ENCODE measurements at places on chromosomes 7 and 10.

DNA sequence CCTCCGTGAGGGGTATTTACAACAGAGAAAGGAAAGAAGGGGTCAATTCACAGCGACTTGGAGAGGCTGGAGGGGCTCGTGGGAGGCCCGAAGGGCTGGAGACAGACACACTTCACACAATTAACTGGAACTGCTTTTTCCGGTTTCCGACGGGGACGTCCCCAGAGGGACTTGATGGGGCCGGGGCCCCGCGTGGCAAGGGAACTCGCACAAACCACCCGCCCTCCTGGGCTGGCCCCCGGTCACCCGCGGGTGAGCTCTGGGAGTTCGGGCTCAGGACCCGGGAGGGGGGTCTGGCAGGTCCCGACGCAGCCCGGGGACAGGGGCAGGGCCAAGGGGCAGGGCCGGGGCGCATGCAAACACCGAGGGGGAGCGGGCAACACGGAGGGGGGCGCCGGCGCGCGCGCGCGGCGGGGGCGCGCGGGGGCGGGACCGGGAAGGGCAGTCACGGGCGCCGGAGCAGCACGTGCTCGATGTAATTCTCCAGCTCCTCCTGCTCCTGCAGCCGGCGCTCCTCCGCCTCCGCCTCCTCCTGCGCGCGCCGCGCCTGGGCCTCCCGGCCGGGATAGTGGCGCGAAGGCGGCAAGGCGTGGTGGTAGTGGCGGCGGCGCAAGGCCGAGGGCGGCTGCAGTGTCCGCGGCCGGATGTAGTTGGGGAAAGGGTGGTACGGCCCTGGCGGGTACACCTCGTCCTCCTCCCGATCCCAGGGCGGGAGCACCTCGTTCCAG lies 2.7 kb downstream of the VGF start:
- no peak for DNase-seq
- no peak overlapping the region for H3K27ac ChIP-seq
- H3K27me3 ChIP-seq = peaks cover 2% of the 10 kb centered on the region
- H3K4me1 ChIP-seq = peaks cover 11% of the 10 kb centered on the region
- H3K36me3 ChIP-seq = 0 out of 2 replicates have a peak, but pooled peaks cover 7% of the 10 kb centered on the region

GRCh38 chr10:132590752-132591121 lies 53.1 kb downstream of the INPP5A start:
- no peaks in the 10 kb centered on the region for H3K36me3 ChIP-seq
- H3K27me3 ChIP-seq = no peaks in the 10 kb centered on the region
- H3K27ac ChIP-seq = no peak overlapping the region
- 0 out of 2 replicates have a peak, but pooled peaks cover 1% of the 10 kb centered on the region for H3K4me1 ChIP-seq

- H3K4me1 ChIP-seq = peaks cover 6% of the 10 kb centered on the region
- no peaks in the 10 kb centered on the region for H3K36me3 ChIP-seq
- H3K27me3 ChIP-seq = no peaks in the 10 kb centered on the region
Measured at GRCh38 chr10:80485076-80485945, 31.2 kb downstream of the TSPAN14 start.

DNA sequence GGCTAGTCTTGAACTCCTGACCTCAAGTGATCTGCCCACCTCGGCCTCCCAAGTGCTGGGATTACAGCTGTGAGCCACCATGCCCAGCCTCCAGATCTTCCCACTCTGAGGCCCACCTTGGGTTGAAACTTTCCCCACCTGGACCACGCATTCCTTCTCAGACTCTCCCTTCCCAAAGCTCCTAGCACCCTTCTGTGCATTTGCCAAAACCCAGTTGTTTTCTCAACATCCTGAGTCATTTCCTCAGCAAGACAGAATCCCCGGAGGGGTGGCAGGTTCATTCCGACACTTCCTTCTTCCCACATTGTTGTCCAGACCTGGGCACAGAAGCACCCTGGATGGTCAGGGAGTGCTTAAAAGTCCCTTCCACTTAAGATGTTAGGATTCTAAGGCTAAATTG lies 28.9 kb downstream of the BAG3 start:
- no peaks in the 10 kb centered on the region for H3K27me3 ChIP-seq
- no peak for DNase-seq
- no peak overlapping the region for H3K27ac ChIP-seq
- H3K4me1 ChIP-seq = no peaks in the 10 kb centered on the region

GRCh38 chr10:27723436-27723835 lies 22.2 kb downstream of the MKX start:
- no peak overlapping the region for H3K4me3 ChIP-seq
- no peak for DNase-seq
- H3K4me1 ChIP-seq = peaks cover 1% of the 10 kb centered on the region
- no peak overlapping the region for H3K27ac ChIP-seq
- no peaks in the 10 kb centered on the region for H3K27me3 ChIP-seq

DNA sequence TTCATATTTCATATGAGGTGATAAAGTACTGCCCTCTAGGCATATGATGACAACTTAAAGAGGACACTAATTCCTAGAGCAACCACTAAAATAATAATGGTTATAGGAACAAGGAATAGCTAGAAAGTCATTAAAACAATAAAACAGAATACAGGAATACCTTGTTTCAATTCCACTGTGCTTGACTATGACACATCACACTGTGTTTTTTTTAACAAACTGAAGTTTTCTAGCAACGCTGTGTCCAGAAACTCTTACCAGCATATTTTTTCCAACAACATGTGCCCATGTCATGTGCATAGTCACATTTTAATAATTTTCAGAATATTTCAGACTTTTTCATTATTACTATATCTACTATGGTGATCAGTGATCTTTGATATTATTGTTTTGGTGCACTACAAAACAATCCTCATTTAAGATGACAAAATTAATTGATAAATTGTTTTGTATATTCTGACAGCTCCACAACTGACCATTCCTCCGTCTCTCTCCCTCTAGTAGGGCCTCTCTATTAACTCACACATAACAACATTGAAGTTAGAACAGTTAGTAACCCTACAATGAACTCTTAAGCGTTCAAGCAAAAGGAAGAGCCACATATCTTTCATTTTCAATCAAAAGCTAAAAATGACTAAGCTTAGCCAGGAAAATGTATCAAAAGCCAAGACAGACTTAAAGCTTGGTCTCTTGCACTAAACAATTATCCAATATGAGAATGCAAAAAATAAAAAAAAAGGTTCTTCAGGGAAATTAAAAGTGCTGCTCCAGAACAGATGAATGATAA lies 85.8 kb downstream of the SNX13 start:
- H3K4me3 ChIP-seq = no peak overlapping the region
- H3K27me3 ChIP-seq = no peaks in the 10 kb centered on the region
- DNase-seq = no peak
- H3K4me1 ChIP-seq = no peaks in the 10 kb centered on the region
- H3K36me3 ChIP-seq = no peaks in the 10 kb centered on the region

- DNase-seq = no peak
- no peak overlapping the region for H3K4me3 ChIP-seq
- no peaks in the 10 kb centered on the region for H3K4me1 ChIP-seq
- H3K36me3 ChIP-seq = no peaks in the 10 kb centered on the region
- H3K27me3 ChIP-seq = no peaks in the 10 kb centered on the region
Measured at GRCh38 chr7:112130729-112131410, 75.3 kb downstream of the DOCK4 start.

GRCh38 chr7:79612903-79613302 lies 159.4 kb upstream of the MAGI2 start:
- no peaks in the 10 kb centered on the region for H3K27me3 ChIP-seq
- H3K4me3 ChIP-seq = no peak overlapping the region
- no peak overlapping the region for H3K27ac ChIP-seq
- H3K4me1 ChIP-seq = no peaks in the 10 kb centered on the region
- DNase-seq = no peak
- H3K36me3 ChIP-seq = no peaks in the 10 kb centered on the region

DNA sequence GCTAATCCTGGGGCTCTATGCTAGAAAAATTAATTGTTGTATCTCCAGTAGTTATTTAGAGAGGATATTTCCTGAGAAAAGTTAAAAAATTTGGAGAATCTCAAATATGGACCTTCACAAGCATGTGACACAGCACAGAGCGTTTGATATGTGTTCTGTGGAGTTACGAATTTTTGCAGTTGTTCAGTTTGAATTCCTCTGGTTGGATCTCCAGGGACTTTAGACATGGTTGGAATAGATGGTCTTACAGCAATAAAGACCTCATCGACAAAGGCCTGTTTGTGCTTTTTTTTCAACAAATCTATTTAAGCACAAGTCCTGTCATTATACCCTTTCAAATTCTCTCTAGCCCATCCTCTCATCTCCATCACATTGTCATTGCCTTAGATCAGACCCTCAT lies 138.0 kb downstream of the TES start:
- H3K27ac ChIP-seq = no peak overlapping the region
- no peak overlapping the region for H3K4me3 ChIP-seq
- no peaks in the 10 kb centered on the region for H3K27me3 ChIP-seq
- DNase-seq = no peak
- no peaks in the 10 kb centered on the region for H3K36me3 ChIP-seq
- no peaks in the 10 kb centered on the region for H3K4me1 ChIP-seq

DNA sequence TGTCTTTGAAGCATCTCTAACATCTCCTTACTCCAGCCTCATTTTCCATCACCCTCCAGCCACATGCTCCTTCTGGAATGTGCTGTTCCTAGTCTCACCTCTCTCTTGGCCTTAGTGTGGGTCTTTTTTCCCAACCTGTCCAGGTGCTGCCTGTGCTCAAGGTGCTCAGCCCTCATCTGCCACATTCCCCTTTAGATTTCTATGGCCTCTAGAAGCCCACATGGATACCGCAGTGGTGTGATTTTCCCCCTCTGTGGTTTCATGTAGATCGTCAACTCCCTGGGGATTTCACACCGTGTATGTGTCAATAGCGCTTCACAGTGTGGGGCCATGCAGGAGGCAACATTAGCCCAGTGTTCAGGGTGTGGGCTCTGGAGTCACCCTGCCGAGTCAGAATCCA lies 32.5 kb downstream of the BMPER start:
- no peaks in the 10 kb centered on the region for H3K27me3 ChIP-seq
- no peak overlapping the region for H3K27ac ChIP-seq
- no peak for DNase-seq

GRCh38 chr10:112601214-112602090 lies 154.4 kb downstream of the VTI1A start:
- H3K27ac ChIP-seq = no peak overlapping the region
- DNase-seq = no peak
- no peaks in the 10 kb centered on the region for H3K27me3 ChIP-seq
- no peaks in the 10 kb centered on the region for H3K4me1 ChIP-seq

- H3K36me3 ChIP-seq = no peaks in the 10 kb centered on the region
- H3K4me1 ChIP-seq = peaks cover 1% of the 10 kb centered on the region
- H3K27ac ChIP-seq = no peak overlapping the region
- no peak overlapping the region for H3K4me3 ChIP-seq
- no peaks in the 10 kb centered on the region for H3K27me3 ChIP-seq
Measured at GRCh38 chr7:101927802-101928201, 110.4 kb downstream of the CUX1 start.

DNA sequence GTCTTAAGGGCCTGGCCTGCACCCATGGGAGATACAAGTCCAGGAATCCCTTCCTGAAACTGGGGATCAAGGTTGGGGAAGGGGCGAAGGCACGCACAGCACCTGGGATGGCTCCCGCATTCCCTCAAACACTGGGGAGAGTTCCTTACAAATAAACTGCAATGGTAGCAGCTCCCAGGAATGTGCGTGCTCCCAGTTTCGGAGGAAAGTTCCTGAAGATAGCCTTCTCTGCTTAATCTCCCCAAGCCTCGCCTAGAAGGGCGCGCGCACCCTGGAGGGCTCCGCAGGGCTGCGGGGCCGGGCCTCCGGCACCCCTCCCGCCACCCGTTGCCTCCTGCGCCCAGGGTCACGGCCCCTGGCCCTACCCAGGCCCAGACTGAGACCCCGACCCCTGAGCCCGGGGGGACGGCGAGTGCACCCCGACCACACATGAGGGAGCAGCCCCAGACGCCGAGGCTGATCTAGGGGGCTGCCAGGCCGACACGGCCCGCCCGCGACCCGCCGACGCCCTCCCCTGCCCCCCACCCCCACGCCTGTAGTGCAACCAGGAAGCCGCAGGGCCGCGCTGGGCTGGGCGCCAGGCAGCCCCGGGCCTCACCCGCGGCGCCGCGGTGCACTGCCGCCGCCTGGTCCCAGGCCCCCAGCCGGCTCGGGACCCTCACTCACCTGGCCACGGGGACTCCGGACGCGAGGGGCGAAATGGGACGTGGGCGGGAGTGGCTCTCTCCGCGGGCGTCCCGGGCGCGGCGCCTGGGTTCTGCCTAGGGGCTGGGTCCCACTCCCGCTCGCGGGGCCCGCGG lies 460 bp downstream of the ANXA11 start:
- no peak for DNase-seq
- H3K27me3 ChIP-seq = no peaks in the 10 kb centered on the region
- no peak overlapping the region for H3K27ac ChIP-seq
- H3K36me3 ChIP-seq = no peaks in the 10 kb centered on the region
- H3K4me1 ChIP-seq = peaks cover 7% of the 10 kb centered on the region

DNA sequence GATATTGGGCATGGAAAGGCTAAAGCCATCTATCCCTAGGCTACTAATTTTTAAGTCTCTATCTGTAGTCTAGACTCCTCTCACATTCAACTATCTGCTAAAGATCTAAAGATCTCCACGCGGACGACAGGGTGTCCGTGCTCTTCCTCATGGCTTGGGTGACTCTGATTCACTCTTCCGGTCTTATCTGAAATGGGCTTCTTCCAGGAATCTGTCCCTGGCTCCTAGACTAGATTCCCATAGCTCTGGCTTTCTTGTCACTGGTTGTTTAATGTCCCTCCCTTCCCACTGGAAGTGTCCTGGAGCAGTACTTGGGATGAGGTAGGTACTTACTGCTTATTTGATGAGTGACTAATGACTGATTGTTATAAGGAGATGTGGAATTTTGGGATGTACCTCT lies 62.0 kb upstream of the PODXL start:
- no peak for DNase-seq
- H3K36me3 ChIP-seq = no peaks in the 10 kb centered on the region
- H3K4me3 ChIP-seq = no peak overlapping the region
- H3K27ac ChIP-seq = no peak overlapping the region
- H3K27me3 ChIP-seq = no peaks in the 10 kb centered on the region

GRCh38 chr10:130127364-130128061 lies 8.7 kb upstream of the GLRX3 start:
- H3K36me3 ChIP-seq = no peaks in the 10 kb centered on the region
- peaks cover 1% of the 10 kb centered on the region for H3K4me1 ChIP-seq
- no peak overlapping the region for H3K27ac ChIP-seq
- H3K27me3 ChIP-seq = no peaks in the 10 kb centered on the region
- DNase-seq = peak; percentile 78

DNA sequence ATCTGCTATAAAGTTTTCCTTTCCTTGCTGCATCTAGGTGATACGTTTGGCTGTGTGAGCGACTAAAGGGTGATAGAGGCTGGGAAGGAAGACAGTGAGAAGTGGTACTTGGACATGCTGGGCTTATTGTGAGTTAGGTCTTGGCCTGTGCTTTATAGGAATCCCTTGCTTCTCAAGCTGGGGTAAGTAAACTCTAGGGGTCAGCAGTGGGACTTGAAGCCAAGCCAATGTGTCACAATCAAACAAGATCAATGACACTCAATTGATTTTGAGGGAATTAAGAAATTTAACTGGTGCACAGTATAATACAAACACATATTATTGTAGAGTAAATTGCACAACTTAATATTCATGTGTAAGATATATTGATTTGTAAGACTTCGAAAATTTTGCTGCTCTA lies 155.8 kb upstream of the AOAH start:
- H3K27ac ChIP-seq = no peak overlapping the region
- no peaks in the 10 kb centered on the region for H3K27me3 ChIP-seq
- no peak overlapping the region for H3K4me3 ChIP-seq
- no peaks in the 10 kb centered on the region for H3K36me3 ChIP-seq
- no peak for DNase-seq

Measured in iPS DF 6.9 (cell line).